ENCODE measurements at places on chromosomes 3 and 15. TPM values are rescaled to one million over a fixed set of nuclear protein-coding genes. Genes with fewer than 3 reads are reported as not detected.

COL8A1 gene
- total RNA-seq = not detected

C3orf22 gene
- total RNA-seq = not detected

DNA sequence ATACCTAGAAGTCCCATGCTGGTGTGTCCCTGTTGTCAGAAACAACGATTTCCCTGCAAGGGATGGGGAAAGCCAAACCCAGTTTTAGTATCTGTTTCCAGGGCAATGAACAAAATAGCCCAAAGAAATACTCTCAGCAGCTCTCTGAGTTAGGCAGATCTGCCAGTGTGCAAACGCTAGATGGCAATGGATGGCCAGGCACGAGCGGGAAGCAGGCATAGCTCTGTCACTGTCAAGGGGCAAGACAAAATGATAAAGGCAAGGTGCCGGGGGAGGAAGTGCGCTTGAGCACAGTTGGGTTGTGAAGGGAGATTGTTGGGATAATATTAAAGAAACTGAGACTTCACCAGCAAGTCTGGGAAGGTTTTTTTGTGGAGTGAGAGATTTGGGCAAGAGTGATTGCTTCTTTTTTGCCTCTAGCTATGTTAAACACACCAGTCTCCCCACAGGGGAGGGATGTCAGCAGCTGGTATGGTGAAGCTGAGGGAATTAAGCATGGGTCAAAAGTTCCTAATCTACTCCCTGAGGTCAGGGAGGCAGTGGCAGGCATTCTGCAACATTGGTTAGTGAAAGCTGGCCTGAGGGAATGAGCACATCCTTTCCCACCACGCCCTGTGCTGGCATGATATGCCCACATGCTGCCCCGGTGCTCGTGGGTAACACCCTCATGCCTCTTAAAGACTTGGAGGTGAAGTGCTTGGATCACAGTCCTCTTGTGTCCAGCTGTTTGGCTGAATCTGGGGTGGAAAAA, 117.5 kb downstream of the PDCD6IP start:
- no peak for DNase-seq

GRCh38 chr3:195823280-195823679, 11.6 kb upstream of the MUC4 start:
- no peak for DNase-seq

GRCh38 chr15:26521130-26521529, 251.7 kb downstream of the GABRB3 start:
- no peak for DNase-seq

DNA sequence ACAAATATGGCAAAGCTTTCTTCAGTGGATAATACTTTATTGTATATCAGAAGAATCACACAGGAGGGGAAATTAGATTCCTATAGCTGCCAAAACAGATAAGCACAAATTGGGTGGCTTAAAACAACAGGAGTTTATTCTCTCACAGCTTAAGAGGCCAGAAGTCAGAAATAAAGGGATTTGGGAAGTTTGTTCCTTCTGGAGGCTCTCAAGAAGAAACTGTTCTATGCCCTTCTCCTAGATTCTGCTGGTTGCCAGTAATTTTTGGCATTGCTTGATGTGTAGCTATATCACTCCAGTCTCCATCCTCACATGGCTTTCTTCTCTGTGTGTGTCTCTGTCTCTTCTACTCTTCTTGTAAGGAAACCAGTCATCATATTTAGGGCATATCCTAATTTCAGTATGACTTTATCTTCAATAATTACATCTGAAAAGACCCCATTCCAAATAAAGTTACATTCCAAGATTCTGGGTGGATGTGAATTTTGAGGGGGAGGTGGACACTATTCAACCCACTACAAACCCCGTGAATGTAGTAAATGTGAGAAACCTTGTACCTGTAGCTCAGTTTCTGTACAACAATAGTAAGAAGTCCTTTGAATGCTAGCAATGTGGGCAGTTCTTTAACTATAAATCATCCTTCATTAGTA, 22.2 kb upstream of the WNT7A start:
- no peak for DNase-seq

- DNase-seq = no peak
Measured at GRCh38 chr3:169914321-169914720, 2.9 kb downstream of the SAMD7 start.

GRCh38 chr3:177181418-177181817, 15.9 kb downstream of the TBL1XR1 start:
- no peak for DNase-seq

Measured in activated CD4-positive, alpha-beta memory T cell treated with anti-CD3 and anti-CD28 coated beads for 36 hours (primary cell).